ENCODE measurements at places on chromosomes 1 and 21. TPM values are rescaled to one million over a fixed set of nuclear protein-coding genes. Genes with fewer than 3 reads are reported as not detected.

Gene RPE65
- total RNA-seq, result not detected

DNA sequence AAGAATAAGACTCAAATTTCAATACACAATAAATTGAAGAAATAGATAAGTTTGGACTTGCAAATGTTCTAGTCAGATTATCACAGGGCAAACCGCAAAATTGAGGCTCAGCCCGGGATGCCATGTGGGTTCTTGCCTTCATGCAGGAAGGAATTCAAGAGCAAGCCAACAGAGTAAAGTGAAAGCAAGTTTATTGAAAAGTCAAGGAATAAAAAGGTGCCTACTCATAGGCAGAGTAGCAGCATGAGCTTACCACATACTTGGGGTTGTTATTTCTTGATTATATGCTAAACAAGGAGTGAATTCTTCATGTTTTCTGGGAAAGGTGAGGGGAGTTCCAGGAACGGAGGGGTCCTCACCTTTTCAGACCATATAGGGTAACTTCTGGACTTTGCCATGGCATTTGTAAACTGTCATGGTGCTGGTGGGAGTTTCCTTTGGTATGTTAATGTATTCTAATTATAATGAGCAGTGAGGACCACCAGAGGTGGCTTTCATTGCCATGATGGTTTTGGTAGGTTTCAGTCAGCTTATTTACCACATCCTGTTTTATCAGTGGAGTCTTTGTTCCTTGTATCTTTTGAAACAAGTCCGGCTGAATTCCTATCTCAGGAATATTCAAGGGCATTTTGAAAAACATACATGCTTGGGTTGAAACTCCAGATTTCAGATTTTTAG is 2.0 kb upstream of the OR2AK2 start:
- no peaks in the 10 kb centered on the region for H3K27me3 ChIP-seq
- H3K4me3 ChIP-seq, result no peak overlapping the region
- H3K36me3 ChIP-seq, result peaks cover 4% of the 10 kb centered on the region
- peaks cover 14% of the 10 kb centered on the region for H3K4me1 ChIP-seq

- H3K27ac ChIP-seq, result no peak overlapping the region
- H3K27me3 ChIP-seq, result no peaks in the 10 kb centered on the region
Observed at GRCh38 chr1:153527023-153527682, 8.6 kb downstream of the S100A6 start.

DNA sequence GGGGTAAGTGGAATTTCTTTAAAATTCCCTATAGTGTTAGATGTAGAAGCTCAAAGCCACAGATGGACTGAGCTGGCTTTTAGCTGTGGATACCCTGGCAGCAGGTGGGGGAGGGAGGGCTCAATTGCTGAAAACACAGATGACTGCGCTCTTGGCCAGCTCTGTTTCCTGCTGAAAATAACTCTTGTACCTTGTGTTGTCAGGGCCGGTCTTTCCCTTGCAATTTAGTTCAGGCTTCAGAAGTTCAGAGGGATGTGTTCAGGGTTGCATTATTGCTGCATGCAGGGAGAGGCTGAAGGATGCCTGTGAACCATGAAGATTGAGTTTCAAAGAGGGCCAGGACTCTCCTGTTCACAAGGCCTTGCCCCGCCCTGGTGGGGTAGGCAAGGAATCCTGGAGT is 58.1 kb upstream of the GCLM start:
- peaks cover 1% of the 10 kb centered on the region for H3K27me3 ChIP-seq
- H3K4me3 ChIP-seq, result no peak overlapping the region
- H3K4me1 ChIP-seq, result peaks cover 9% of the 10 kb centered on the region
- no peak overlapping the region for H3K27ac ChIP-seq

DNA sequence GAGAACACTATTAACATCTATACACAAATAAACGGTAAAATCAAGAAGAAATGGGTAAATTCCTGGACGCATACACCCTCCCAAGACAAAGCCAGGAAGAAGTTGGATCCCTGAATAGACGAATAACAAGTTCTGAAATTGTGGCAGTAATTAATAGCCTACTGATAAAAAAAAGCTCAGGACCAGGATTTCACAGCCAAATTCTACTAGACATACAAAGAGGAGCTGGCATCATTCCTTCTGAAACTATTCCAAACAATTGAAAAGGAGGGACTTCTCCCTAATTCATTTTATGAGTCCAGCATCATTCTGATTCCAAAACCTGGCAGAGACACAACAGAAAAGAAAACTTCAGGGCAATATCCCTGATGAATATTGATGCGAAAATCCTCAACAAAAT is 70.7 kb upstream of the FMO3 start:
- DNase-seq, result no peak
- no peak overlapping the region for H3K27ac ChIP-seq
- H3K4me3 ChIP-seq, result no peak overlapping the region

Gene IGSF9
- total RNA-seq, result not detected

- no peaks in the 10 kb centered on the region for H3K27me3 ChIP-seq
- H3K27ac ChIP-seq, result no peak overlapping the region
- no peaks in the 10 kb centered on the region for H3K36me3 ChIP-seq
- no peak overlapping the region for H3K4me3 ChIP-seq
- no peaks in the 10 kb centered on the region for H3K4me1 ChIP-seq
- DNase-seq, result no peak
Observed at GRCh38 chr1:44602634-44603628, 71.3 kb downstream of the TMEM53 start.

DNA sequence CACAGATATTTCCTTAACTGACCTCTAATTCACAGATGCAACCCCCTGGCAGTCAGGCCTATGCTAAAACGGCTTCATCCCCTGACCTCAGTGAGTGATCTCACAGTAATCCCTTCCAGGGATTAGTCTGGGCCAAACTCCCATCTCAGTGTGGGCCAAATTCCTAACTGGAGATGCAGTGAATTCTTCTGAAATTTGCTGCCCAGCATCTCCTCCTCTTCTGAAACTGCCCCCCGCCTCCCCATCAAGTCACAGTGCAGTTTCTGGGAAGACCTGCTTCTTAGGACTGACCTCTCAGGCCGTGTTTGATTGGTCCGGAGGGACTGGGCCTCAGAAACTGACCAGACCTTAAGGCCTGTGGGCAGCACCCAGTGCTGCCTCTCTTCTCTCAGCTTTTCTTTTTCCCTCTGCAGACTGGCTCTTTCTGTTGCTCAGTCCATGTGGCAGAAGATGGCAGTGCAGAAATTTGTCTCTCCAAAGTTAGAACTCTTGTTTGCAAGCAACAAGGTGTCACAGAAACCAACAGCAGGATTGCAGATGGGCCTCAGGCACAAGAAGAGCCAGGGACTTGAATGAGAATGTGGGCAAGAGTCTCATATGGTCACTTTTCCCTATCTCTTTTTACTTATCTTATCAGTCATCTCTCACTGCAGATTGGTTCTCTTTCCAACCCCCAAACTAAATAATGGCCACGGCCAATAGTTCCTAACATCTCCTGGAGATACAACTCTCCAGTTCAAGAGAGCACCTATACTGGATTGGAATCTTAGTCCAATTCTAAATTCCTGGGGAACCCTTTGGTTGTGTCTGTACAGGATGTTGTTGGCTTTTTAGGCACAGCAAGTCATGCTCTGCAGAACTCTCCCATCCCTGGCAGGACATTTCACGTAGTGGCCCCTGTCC is 95.5 kb upstream of the RALGPS2 start:
- DNase-seq, result no peak
- no peak overlapping the region for H3K27ac ChIP-seq
- H3K27me3 ChIP-seq, result peaks cover 3% of the 10 kb centered on the region
- no peaks in the 10 kb centered on the region for H3K36me3 ChIP-seq
- no peaks in the 10 kb centered on the region for H3K4me1 ChIP-seq

DNA sequence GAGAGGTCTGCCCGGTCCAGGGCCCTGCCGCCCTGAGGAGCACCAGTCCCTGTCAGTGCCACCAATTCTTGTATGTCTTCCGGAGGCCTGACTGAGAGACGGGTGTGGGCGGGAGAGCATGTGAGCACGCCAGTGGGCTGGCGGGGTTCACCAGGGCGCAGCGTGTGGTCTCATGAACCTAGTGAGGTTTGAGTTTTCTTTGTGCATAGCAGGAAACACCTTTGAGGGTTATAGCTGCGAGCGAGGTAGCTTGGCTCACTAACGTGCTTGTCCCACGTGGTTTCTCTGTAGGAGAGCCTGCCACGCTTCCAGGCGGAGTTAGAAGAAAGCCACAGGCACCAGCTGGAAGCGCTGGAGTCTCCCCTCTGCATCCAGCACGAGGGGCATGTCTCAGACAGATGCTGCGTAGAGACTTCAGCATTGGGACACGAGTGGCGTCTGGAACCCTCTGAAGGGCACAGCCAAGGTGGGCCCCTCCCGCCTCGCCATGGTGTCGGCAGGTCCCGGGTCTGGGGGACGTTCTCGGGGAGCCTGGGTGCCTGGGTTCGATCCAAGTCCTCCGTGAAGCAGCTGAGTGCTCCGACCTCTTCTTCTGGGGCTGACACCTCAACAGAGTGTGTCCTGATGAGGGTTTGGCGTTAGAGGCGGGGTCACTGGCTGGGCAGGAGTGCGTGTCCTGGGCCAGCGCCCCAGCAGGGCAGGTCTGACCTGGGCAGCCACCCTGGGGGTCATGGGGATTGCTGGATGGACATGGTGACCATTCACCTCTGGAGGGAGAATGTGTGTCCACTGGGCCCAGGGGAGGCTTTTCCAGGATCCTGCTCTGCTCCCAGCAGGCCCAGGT is 31.4 kb downstream of the PCNT start:
- H3K27ac ChIP-seq, result peak overlapping the region; percentile 81
- no peak overlapping the region for H3K4me3 ChIP-seq
- no peaks in the 10 kb centered on the region for H3K27me3 ChIP-seq
- H3K36me3 ChIP-seq, result peaks cover 33% of the 10 kb centered on the region
- H3K4me1 ChIP-seq, result peaks cover 3% of the 10 kb centered on the region
- DNase-seq, result peak; percentile 60

Gene A3GALT2
- total RNA-seq, result not detected

DNA sequence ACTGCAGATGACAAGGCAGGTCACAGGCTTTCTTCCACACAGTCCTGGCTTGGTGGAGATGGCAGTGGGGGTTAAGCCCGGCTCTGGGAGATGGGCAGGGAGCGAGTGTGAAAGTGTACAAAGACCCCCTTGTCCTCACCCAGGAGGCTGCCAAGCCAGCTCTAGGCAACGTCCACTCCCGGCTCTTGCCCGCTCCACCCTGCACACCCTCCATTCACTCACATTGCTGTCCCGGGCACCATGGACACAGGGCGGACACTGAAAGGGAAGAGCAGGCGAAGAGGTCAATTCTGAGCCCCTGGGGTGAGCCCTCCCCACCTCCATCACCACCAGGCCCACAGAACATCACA is 8.9 kb downstream of the COL16A1 start:
- no peak overlapping the region for H3K27ac ChIP-seq
- peaks cover under 1% of the 10 kb centered on the region for H3K27me3 ChIP-seq
- no peak overlapping the region for H3K4me3 ChIP-seq
- no peak for DNase-seq

- no peak overlapping the region for H3K4me3 ChIP-seq
- peaks cover 11% of the 10 kb centered on the region for H3K27me3 ChIP-seq
- H3K4me1 ChIP-seq, result no peaks in the 10 kb centered on the region
- H3K36me3 ChIP-seq, result no peaks in the 10 kb centered on the region
- no peak overlapping the region for H3K27ac ChIP-seq
- DNase-seq, result no peak
Observed at GRCh38 chr1:3996846-3997705, 97.0 kb upstream of the C1orf174 start.

DNA sequence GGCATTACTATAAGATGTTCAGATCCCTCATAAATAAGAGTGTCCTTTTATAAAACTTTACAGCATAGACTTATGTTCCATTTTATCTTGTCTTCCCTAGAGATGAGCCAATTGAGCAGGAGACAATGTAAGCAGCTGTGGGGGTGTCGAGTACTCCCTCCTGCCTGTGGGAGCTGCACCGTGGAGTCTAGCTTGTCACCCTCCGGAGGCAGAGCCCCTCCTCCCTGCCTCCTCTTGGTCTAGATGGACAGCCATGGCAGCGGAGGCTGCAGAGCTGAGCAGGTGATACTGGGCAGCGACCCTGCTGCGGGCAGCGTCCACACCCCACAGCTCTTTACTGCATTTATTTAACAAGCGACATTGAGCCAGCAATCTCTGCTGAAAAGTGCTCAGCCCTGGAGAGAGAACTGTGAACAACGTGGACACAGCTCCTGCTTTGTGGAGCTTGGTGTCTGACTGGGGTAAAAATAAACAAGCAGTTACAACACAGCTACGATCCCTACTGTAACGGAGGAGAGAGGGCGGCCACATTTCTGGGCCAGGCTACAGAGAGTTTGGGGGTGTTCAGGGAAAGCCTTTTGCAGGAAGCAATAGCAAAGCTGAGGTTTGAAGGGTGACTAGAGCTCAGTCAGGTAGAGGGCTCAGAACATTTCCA is 12.8 kb upstream of the KIF21B start:
- H3K36me3 ChIP-seq, result no peaks in the 10 kb centered on the region
- no peaks in the 10 kb centered on the region for H3K27me3 ChIP-seq
- no peak overlapping the region for H3K27ac ChIP-seq
- no peaks in the 10 kb centered on the region for H3K4me1 ChIP-seq
- no peak overlapping the region for H3K4me3 ChIP-seq

- H3K36me3 ChIP-seq, result peaks cover 5% of the 10 kb centered on the region
- H3K27me3 ChIP-seq, result no peaks in the 10 kb centered on the region
- DNase-seq, result no peak
- peaks cover 40% of the 10 kb centered on the region for H3K4me1 ChIP-seq
Observed at GRCh38 chr1:224329484-224329841, 509 bp downstream of the NVL start.

DNA sequence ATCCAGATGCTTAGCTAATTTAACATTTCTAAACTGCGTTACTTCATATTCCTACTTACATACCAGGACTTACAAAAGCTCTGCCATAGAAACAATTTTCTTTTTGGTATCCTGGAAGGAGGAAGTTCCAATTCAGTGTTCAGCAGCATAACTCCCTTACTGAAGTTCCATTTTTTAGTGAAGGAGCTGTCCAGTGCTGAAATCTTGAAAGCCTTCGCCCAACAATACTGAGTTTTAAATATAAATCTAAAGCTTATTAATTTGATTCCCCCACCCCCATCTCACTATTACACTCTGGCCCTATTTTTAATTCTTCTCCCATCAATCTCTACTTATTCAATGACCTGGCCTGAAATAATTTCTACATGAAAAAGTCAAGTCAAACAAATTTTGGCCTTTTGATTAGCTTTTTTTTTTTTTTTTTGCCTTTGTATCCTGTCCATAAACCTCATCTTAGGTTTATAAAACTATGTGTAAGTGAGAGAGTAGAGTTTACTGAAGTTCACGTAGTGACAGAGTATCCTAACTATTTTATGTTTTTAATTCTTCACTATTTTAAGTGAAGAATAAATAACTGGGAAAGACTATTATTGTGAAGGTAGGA is 323.0 kb upstream of the PLD5 start:
- no peak for DNase-seq
- H3K4me1 ChIP-seq, result no peaks in the 10 kb centered on the region
- no peaks in the 10 kb centered on the region for H3K27me3 ChIP-seq
- H3K27ac ChIP-seq, result no peak overlapping the region

Gene CYP4X1
- not detected for total RNA-seq

Gene HTR1D
- not detected for total RNA-seq

DNA sequence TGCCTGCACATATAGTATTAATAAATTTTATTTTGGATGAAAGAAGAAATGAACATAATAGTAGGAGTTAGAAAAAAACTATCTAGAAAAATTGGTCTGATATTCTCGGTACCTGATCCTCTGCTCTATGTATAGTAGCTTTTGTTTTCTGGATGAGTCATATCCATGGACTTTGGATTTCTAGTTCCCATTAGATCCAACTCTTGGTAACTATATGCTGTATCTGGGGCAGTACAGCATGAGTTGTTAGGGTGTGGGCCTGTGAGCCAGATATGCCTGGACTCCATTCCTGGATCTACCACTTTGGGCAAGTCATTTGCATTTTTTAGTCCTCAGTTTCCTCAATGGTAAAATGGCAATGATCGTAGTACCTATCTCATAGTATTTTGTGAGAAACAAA is 372.2 kb upstream of the PKN2 start:
- no peaks in the 10 kb centered on the region for H3K36me3 ChIP-seq
- H3K27ac ChIP-seq, result no peak overlapping the region
- peaks cover 6% of the 10 kb centered on the region for H3K27me3 ChIP-seq

Measured in activated CD8-positive, alpha-beta T cell treated with anti-CD3 and anti-CD28 coated beads for 36 hours (primary cell).